Stimulated activated CD4-positive, alpha-beta T cell treated with anti-CD3 and anti-CD28 coated beads, Interleukin-15, amount 100 ng/mL, for 1 hour (primary cell): ENCODE measurements at places on chromosomes 3 and 15.

- DNase-seq = no peak
These were observed 65.7 kb downstream of the TMCC1 start for GRCh38 chr3:129827765-129828164.

DNA sequence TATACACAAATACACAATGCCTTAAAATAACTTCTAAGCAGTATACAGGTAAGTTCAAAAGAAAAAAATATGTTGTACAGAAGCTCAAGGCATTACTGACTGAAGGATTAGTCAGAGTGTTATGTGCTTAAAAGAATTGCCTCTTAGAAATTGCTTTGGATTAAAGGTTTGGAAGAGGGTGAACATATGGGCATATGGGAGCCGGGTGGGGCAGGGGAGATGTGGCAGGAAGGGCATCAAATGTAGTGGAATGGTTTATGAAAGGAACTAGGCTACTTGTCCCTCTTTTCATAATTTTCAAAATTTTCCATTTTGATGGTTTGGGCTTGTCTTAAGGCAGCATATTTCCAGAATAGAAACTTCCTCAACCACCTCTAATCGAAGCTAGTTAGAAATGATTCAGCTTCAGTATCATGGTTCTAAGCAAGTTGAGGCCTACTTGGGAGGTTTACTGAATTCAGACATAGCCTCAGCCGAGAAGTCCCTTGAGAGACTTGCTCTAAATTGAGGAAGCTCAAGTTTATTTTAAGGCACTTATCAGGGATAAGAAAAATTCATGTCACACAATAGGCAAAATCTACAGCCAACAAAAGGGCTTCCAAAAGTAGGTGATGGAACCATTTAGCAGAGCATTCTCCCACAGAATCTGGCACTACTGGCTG is 10.1 kb upstream of the GOLGB1 start:
- no peak for DNase-seq

DNA sequence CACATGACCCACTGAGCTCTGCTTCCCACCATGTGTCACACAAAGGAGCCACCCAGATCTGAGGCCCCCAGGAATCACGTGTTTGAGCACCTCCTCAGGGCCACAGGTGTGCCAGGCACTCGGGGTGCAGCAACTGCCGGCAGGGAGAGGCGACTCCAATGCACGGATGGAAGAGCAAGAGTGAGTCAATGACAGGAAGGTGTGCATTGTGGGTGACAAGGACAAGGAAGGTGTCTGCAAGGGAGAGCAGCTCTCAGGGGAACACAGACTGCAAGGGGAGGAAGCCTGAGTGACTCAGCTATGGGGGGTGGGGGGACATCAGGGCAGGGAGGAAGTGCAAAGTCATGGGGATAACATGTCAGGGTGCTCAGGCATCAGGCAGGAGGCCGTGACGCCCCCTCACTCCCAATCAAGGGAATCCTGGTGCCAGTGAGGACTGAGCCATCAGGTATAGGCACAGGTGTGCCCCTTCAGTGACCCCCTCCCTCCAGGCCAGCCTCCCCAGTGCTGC is 67.4 kb downstream of the NUP210 start:
- no peak for DNase-seq

DNA sequence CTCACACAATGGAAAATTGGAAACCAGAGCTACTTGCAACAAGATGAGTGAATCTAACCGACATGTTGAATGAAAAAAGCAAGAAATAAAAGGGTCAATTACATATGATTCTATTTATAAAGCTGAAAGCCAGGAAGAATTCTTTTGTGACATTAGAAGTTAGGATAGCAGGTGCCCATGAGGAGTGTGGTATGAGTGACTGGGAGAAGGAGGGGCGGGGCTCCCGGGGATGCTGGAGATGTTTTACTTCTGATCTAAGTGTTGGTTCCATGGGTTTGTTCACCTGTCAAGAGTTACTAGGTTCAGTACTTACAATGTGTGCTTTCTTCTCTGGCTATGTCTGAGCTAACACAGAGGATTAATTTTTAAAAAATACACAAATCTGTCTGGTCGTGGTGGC is 60.8 kb downstream of the NSMCE3 start:
- DNase-seq = no peak
